Stimulated activated CD4-positive, alpha-beta T cell treated with anti-CD3 and anti-CD28 coated beads, TNF-alpha, amount 100 ng/mL, for 1 hour (primary cell): ENCODE measurements at places on chromosomes 7 and 10.

DNA sequence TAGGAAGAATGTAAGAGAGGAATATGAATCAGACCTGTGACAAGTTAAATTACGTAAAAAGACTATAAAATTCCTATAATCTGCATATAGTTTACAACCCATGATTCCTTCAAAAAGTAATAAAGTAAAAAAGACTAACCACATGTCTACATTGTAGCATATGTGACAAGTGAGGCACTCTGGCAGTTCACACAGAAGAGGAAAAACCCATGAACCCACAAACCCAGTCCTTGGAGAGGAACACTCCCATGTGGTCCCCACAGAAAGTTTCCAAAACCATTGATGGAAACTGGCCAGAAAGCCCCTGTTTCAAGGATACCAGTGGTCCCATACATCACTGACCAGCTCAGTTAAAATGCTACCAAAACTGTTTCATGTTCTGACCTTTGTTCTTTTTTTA is 15.7 kb downstream of the KDM7A start:
- no peak for DNase-seq

DNA sequence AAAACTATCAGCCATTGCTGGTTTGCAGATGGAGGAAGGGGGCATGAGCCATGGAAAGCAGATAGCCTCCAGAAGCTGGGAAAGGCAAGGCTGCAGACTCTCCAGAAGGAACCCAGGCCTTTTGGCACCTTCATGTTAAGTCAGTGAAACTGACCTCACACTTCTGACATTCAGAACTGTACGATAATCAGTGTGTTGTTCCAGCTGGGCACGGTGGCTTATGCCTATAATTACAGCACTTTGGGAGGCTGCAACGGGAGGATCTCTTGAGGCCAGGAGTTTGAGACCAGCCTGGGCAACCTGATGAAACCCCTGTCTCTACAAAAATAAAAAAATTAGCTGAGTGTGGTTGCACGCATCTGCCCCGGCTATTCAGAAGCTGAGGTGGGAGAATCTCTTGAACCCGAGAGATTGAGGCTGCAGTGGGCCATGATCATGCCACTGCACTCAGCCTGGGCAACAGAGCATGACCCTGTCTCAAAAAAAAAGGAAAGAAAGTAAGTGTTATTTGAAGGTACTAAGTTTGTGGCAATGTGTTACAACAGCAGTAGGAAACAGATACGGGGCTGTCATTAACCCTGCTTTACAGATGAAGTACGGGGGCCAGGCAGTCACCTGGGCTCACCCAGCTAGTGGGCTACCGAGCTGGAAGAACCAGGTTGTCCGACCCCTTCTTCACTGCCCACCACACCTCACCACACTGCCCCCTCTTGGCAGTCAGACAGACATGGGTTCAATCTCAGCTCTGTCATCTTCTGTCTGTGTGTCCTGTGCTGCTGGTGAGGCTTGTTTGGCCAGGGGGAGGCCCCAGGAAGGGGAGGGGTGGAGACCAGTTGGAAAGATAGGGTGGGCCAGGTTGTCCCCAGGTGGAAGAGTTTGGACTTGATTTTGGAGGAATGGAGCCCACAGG is 18.3 kb downstream of the CHST3 start:
- DNase-seq, result no peak

GRCh38 chr7:2864204-2864985 is 20.3 kb upstream of the GNA12 start:
- no peak for DNase-seq

GRCh38 chr7:94395141-94396036 is 694 bp downstream of the COL1A2 start:
- no peak for DNase-seq

GRCh38 chr10:89236226-89236797 is 15.3 kb downstream of the LIPA start:
- no peak for DNase-seq

- DNase-seq, result no peak
These were observed 37.8 kb upstream of the COMMD3 start for GRCh38 chr10:22278441-22278782.

GRCh38 chr7:47190462-47190861 is 391.4 kb downstream of the TNS3 start:
- no peak for DNase-seq

DNA sequence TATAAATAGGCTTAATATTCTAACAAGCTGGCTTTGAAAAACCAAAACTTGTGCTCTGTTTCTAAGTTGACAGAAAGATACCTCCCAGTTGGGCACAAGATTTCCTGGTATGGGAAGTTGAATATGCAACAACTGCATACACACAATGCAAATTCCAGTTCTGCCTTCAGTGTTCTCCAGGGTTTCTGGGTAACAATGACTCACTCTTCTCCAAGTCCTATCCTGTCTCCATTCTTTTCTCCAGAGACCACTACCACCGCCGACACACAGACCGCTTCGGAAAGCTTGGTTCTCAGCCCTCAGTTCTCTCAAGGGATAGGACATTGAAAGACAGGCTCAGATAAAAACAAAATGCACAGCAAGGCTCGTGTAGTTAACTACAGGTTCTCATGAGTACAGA is 12.2 kb downstream of the PDE1C start:
- no peak for DNase-seq

GRCh38 chr10:77210645-77211044 is 427.0 kb downstream of the KCNMA1 start:
- no peak for DNase-seq
